ENCODE measurements at places on chromosomes 2 and 18.

- DNase-seq: no peak
Measured at GRCh38 chr2:30684516-30684915, 122.7 kb downstream of the CAPN13 start.

- no peak for DNase-seq
Measured at GRCh38 chr2:8675543-8675942, 6.3 kb upstream of the ID2 start.

- no peak for DNase-seq
Measured at GRCh38 chr2:216118474-216118873, 9.3 kb downstream of the XRCC5 start.

GRCh38 chr2:9439536-9439935, 16.1 kb downstream of the CPSF3 start:
- DNase-seq: no peak

- no peak for DNase-seq
Measured at GRCh38 chr2:176583607-176584006, 314.4 kb downstream of the MTX2 start.

Data from retinal pigment epithelial cell (primary cell).